ENCODE measurements at places on chromosomes 4 and X.

DNA sequence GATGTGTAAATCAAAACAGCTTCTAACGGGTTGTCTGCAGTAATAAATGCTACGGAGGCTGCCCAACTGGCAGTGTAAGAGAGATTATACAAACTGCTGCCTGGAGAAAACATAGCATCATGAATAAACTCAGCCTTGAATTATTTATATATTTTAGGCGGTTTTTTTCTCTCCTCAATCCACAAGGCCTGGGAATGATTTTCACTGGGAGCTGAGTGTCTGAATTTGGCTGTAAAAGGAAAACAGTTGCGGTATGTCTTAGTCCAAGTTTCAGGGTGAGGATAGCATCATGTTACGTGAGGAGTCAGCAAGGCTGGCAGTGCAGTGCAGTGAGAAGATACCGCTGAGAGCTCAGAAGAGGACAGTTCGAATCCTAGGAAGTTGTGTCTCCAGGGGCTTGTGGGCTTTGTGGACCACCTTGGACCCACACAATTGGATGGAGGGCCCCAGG, 291.5 kb upstream of the BOD1L1 start:
- no peak for DNase-seq

DNA sequence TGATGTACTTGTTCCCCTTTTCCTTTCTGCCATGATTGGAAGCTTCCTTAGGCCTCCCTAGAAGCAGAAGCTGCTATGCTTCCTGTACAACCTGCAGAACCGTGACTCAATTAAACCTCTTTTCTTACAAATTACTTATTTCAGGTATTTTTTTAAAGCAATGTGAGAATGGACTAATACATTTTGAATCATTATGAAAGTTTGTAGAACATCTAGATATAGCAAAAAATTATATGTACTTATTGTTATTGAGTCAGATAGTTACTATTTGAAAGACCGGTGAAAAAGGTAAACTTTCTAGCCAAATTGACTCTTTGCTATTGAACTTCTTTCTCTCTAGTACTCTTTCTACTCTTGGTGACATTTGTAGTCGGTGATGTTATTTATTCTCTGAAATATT, 777.3 kb upstream of the GALNTL6 start:
- DNase-seq: no peak

- DNase-seq: no peak
These were observed 22.2 kb downstream of the WDR19 start for GRCh38 chr4:39204543-39204942.

DNA sequence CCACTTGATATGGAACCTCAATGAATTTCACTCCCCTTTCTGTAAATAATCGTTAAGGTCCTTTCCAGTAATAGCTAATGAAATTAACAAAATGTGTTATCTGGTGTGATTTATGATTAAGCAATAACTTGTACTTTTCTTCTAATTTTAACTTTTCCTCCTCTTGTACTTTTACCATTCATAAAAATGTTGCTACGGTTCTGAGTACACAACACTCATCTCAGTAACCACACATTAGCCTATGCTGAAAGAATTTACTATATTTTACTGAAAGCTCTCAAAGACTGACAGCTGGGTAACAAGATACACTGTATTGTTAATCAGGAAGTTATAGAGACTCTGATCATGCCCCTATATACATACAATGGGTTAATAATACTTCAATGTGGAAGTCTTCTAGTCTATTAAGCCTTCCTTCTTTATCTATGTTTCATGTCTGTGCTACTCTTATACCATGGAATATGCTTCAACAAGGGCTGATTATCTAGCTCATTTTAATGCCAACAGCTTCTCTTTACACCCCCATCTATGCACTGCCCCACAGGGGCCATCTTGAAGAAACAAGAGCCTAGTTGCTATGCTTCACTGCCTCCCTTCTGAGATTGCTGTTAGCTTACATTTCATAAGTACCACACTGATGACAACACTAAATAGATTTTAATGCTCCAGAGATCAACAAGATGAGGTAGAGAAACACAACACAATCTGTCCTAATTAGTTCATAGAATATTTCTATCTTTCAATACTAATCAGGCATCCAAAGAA, 39.1 kb downstream of the LAMP2 start:
- DNase-seq: no peak

DNA sequence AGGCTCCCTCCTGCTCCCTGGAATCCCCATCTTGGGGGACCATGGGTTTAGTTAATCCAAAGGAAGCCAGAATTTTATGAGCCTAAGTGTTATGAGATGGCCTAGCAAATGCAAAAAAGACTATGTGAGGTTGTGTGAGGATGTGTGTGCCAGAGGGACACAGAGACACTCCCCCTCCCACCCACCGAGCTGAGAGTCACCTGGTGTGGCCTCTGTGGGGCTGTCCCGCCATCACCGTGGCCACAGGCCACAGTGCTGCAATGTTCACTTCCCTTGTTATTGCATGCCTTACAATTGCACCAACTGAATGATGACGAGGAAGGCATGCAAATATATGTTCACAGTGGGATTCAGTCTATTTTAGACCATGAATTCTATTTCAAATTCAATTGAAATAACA, 601 bp upstream of the FGFBP2 start:
- DNase-seq: no peak

DNA sequence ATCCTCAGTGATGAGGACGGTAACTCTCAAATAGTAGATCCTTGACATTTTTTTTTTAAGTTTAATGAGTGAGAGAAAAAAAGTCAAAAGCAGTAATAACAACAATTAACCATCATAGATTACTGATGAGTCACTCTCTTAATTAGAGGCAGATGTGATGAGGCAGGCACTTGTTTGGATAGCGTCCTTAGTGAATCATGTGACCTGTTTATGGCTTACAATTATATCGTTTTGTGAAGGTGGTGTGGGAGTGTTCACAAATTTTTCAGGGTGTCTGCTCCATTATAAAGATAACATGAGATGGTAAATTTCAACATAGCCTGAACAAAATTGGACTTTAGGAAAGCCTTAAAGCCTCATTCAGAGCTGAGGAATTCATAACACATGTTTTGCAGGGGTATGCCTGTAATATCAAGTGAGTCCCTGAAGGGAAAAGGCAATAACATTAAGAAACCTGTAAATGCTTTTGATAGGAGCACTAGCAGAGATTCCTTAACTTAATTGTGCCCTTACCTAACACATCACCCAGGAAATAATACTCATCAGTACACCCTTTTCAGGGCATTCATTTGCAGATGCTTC, 51.9 kb upstream of the XIAP start:
- DNase-seq: no peak

DNA sequence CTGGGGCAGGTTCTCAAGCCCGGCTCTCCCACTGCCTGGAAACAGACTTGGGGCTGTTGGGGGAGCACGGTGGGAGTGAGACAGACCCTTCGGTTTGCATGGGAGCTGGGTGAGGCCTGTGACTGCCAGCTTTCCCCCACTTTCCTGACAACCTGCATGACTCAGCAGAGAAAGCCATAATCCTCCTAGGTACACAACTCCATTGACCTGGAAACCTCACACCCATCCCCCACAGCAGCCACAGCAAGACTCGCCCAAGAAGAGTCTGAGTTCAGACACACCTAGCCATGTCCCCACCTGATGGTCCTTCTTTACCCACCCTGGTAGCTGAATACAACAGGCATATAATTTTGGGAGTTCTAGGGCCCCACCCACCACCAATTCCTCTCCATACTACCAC, 57.6 kb upstream of the UBQLN2 start:
- DNase-seq: no peak

DNA sequence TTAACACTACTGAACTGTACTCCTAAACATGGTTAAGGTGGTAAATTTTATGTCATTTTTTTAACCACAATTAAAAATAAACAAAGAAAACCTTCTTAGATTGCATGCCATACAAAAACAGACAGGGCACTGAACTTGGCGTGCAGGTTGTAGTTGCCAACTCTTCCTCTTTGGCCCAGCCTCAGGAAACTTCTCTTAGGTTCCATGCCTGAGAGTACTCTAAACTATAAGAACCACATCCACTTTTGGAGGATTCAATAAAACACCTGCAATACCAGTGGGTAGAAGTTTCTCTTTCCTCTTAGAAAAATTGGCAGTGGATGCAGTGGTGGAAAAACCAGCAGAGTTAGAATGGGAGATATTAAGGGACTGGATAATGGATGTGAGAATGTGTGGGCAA, 103.4 kb downstream of the LUZP4 start:
- no peak for DNase-seq

- DNase-seq: no peak
These were observed 106.3 kb downstream of the RPA4 start for GRCh38 chrX:96989830-96990571.
